ENCODE measurements at places on chromosomes 6 and 20.
A peak's percentile ranks its signal among the peaks of the same experiment; 100 is the strongest.

- DNase-seq = peak; percentile 63
Observed at GRCh38 chr6:125868678-125869395, 78.1 kb downstream of the NCOA7 start.

DNA sequence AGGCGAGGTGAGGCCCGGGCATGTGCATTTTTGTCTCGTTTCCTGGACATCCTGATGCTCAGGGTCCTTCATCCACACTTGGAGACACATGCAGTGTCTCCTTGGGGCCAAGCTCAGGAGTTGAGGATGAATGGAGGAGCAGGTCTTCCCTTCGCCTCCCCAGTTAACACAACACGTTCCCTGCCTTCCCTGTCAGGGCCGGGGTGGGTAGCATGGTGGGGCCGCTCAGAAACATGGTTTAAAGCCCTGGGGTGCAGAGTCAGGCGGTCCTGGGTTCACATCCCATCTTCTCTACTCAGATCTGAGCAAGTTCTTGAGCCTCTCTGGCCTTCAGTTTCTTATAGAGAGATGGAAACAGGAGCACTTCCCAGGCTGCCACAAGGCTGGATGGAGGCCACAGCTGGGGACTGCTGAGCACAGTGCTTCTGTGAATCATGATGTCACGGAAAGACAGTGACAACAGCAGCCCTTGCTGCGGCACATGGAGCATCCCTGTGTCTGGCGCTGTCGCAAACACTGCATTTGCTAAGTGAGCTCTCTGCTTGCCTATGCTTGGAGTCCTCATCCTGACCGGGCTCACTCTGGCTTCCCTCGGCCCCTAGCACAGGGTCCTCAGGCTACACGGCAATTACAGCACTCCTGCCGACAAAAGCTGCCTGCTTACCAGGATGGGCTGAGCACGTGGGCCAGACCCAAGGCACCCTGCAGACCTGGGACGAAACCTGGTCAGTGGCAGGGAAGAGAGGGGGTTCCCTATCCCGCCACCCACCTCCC is 45.6 kb upstream of the STX16 start:
- DNase-seq = no peak

GRCh38 chr6:30719356-30719755 is 796 bp upstream of the TUBB start:
- DNase-seq = no peak

GRCh38 chr20:20837574-20838021 is 125.2 kb upstream of the RALGAPA2 start:
- peak; percentile 40 for DNase-seq

GRCh38 chr6:6176586-6177228 is 143.8 kb downstream of the F13A1 start:
- no peak for DNase-seq

GRCh38 chr6:11424395-11425034 is 113.0 kb upstream of the TMEM170B start:
- DNase-seq = no peak

GRCh38 chr20:19301843-19302242 is 89.4 kb downstream of the SLC24A3 start:
- DNase-seq = no peak

DNA sequence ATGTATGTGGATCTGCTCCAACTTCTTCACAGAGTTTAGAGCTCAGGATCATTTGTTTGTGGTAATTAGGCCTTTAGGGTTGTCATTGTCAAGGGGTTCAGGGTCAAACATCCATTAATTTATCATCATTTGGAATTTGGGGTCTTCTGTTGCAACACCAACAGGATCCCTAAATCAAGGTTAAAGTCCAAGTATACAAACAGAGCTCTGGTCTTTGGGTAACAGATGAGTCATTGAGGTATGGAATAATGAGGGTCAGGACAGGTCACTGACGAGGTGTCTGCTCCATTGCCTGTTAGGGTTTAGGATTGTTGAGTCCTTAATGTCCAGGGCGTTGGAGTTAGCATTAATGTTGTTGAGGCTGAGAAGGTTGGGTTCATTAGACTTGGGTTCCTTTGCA is 47.6 kb downstream of the PRND start:
- DNase-seq = no peak

DNA sequence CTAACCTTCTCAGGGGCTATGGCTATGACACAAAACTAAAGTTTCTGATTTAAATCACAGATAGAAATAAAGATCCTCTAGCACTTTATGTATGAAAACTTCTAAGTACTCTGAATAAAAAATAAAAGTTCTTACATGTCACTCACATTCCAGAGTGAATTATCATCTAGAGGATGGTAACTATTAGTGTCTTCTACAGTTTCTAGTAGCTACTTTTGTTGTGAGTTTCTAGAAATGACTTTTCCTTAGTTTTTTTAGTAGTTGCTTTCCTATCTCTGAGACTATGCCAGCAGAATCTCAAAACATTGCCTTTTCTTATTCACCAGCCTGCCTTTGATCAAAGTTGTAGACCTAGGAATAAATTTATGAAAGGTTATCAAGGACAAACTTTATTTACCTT is 10.1 kb downstream of the ZNF318 start:
- DNase-seq = no peak

DNA sequence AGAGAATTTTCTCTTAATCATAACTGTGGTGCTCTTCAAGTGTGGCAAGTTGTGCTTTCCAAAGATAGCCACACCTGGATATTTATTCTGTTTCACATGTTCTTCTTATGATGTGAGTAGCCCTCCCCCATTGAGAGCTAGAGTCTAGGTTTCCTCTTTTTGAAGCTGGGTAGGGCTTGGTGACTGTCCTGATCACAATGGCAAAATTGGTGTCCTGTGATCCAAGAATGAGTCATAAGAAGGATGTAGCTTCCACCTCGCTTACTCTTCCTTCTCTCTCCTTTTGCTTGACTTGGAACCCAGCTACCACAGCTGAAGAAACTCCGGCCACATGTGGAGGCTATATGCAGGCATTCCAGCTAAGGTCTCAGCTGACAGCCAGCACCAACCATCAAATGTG is 7.4 kb upstream of the IGF2R start:
- DNase-seq = no peak

- DNase-seq = no peak
Observed at GRCh38 chr6:148760258-148760534, 13.4 kb downstream of the UST start.

DNA sequence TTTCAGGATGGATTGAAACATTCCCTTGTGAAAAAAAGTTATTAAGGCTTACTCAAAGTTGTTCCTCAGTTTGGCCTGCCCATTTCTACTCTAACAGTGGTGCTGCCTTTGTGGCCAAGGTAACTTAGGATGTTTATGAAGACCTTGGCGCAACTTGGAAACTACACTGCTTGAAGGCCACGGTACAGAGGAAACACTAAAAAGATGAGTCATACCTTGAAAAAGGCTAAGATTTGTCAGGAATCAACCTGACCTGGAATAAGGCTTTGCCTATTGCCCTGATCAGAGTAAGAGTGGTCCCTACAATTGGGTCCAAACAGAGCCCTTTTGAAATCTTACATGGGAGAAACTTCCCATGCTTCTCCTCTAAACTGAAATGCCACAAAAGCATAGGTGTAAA is 119.9 kb upstream of the MOCS1 start:
- DNase-seq = no peak

DNA sequence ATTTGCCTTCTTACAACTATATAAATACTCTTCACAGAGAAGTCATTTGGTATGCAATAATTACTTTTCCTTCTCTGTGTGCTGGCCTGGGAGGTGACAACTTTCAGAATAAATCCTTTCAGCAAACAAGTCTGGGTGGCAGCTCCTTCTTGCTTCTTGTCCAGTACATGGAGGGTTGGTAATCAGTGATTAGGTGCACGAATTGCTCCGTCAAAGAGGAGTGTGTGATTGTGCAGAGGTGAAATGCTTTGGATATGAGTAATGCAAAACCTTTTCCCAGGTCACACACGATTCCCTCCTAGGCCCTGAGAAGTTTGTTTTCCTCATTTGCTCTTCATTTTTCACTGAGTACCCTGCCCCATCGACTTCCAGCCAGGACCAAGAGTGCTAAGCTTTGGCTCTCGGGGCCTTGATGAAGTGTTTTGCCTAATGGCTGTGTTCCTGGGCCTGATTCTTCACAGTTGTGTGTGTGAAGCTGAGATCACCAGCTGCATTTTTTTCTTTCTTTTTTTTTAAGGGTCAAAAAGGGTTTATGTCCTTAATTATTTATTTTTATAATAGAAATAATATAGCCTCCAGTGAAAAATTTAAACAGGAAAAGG is 216.5 kb downstream of the ZMYND8 start:
- no peak for DNase-seq

GRCh38 chr20:1263853-1264252 is 2.2 kb upstream of the SNPH start:
- no peak for DNase-seq

- DNase-seq = no peak
Observed at GRCh38 chr20:14715400-14715799, 378.0 kb upstream of the FLRT3 start.

- DNase-seq = no peak
Observed at GRCh38 chr6:101830501-101831031, 437.1 kb downstream of the GRIK2 start.

- DNase-seq = no peak
Observed at GRCh38 chr20:13111249-13111911, 102.6 kb downstream of the SPTLC3 start.

GRCh38 chr6:80550281-80550680 is 443.8 kb downstream of the BCKDHB start:
- DNase-seq = no peak

GRCh38 chr20:33053291-33054106 is at the start of gene BPIFB3:
Gene BPIFB3, plus strand, starts transcription at chr20:33053903. Its CDS starts 1,533 bp downstream, at chr20:33055436.
- no peak for DNase-seq

DNA sequence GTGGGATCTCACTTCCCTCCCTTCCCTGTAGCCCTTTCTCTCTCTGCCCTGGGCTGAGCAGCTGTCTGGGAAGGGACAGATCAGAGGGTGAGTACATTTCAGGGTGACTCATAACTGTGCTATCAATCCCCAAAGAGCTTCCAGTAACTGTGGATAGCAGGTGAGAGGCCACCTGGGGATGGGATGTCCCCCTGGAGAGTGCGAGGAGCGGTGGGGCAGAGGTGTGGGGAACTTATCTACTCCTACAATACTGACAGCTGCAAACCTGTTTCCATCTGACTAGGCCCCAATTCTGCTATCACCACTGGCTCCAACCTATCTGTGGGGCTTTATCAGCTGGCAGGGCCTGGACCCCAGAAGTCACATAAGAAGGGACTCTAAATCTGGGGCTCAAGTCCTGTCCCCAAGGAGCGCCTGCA is 32.6 kb downstream of the KCNK5 start:
- no peak for DNase-seq

DNA sequence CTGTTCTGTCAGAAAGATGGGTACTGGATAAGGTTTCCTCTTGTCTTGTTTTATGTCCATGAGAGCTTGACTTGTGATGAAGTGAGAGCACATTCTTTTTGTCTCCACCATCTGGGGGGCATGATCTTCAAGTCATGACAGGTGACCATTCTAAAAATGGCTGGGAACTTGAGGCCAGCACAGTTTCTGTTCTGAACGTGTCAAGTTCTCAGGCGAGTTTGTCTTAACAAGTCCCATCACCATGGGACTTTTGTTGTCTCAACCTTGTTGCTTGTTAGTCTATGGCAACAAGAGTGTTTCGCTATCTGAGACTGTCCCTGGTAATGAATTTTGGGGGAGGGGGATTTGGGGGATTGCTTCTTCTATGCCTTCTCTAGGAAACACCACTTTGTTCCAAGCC is 25.6 kb upstream of the ENPP4 start:
- no peak for DNase-seq

DNA sequence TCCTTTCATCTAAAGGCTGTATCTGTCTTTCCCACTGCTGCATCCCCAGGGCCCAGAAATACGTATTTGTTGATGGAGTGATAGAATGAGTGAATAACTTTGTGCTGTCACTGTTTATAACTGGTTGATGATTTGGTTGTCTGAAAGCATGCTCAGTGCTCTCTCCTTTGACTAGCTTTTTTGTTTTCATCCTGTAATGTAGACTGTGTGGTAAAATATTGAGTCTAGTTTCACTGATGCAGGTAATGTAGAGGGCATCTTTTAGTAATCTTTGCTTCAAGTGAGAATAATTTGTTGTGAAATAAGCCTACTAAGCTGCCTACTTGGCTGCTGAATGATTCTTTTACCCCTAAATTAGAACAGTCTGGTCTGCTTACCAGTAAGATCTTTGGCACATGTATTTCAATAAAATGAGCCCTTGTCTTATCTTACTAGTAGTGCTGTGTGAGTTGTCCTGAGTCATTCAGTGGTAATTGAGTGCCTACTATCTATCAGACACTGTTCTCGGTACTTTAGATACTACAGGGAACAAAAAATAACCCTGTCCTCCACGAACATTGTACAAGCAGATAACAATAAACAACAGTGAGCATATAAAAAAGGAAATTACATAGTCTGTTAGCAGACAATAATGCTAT is 39.9 kb downstream of the MAPK14 start:
- DNase-seq = no peak

DNA sequence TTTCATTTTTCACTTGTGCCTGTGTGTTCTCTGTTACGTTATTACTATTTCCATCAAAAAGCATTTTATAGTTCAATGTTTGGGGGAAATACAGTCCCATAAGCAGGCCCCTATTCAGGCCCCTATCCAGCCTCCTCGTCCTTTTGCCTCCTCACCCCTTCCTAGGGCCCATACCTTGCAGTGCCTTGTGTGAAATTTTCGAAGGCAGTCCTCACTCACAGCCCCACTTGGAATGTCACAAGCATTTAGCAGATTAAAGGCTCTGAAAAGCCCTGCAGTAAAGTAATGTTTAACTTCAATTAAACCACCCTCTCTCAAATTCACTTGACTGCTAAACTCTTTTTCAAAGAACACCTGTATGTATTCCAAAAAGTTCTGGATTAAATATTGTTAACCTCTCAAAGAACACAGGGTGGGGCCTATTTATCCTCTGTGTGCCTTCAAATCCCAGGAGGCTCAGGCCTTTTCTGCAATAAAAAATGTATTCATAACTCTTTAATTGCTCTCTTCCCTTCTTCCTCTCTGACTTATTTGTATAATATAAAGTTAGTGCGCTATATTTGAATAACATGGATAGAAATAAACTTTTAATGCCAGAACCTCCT is 202.5 kb downstream of the FOXA2 start:
- DNase-seq = no peak

DNA sequence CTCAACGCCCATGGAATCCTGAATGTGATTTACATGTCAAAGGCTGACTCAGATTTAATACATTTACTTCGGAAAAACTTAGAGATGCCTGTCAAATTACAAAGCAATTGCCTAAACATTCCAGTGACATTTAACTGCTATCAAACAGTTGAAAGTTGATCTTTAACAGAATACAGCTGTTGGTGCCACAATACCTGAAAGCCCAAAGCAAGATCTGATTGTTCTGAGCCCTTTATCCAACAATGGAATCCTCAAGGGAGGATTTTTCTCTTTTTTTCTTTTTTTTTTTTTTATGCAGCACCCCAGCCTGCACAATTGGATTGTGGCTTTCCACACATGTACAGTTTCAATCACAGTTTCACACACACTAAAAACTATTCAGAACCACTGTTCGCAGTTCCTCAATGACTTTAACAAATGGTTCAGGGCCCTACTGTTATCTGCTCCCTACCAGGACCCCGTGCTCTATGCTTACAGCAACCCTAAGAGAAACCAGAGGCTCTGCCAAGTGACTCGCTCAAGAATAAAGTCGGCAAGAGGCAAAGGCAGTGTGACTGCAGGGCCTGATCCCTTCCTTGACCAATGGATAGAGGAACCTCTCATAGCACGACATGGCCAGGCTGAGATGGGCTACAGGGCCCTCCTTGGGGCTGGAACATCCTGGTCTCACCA is 33.3 kb downstream of the EPB41L2 start:
- peak; percentile 19 for DNase-seq

- DNase-seq = peak; percentile 22
Observed at GRCh38 chr6:2197177-2197671, 48.2 kb downstream of the GMDS start.

All from heart right ventricle (tissue), 16 donors.